ENCODE measurements at places on chromosomes 7 and 10.

- DNase-seq: no peak
Measured at GRCh38 chr10:23692736-23693135, 253.9 kb downstream of the OTUD1 start.

DNA sequence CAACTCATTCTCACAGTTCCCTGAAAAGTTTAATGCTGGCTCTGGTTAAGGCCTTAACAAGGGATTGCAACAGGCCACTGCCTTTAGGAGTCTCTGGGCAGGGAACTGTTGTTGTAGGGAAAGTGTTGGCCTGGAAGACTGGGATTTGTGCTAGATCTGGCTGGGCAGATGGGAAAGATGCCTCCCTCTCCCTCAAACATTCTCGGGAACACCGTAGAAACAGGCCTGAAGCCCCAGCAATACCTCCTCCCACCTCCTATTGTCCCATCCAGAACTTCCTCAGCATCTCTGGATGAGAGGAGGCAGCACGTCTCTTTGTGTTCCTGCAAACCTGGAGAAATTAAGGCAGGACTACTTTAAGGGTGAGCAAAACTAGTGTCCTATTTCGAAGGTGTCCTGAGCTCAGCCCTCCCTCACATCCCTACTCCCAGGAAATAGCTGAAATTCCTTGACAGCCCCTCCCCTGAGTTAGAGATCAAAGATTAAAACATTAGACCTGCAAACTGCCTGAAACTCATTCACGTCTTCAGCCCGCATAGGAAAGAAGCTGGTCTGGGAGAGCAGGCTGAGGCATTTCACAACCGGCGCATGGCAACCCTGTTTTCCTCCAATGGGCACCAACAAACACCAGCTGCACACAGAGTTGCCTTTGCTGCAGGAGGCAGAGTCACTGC is 10.9 kb upstream of the MAP3K8 start:
- DNase-seq: no peak

DNA sequence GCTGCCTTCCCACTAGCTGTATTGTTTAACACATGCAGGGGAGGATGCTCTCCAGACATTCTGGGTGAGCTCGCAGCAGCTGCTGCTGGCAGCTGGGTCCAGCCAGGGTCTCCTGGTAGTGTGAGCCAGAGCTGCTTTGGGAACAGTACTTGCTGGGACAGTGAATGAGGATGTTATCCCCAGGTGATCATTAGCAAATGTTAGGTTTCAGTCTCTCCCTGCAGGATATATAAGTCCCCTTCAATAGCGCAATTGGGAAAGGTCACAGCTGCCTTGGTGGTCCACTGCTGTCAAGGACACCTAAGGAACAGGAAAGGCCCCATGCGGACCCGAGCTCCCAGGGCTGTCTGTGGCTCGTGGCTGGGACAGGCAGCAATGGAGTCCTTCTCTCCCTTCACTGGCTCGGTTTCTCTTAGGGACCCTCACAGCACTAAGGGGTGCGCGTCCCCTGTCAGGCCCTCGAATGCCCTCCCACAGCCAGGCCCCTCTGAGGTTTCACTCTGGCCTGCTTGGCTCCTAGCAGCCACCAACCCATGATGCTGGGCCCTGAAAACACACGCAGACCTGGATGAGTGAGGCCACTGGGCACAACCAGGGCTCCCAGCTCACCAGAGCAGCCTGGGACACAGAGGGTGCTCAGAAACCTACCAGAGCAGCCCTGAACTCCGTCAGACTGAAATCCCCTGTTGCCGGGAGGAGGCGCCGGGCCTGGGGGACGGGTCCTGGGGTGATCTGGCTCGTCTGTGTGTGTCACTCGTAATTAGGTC is 173.0 kb upstream of the LANCL2 start:
- no peak for DNase-seq

GRCh38 chr7:13288516-13288915 is 601.1 kb downstream of the ARL4A start:
- DNase-seq: no peak

- no peak for DNase-seq
Measured at GRCh38 chr7:28433699-28434219, 21.4 kb downstream of the CREB5 start.

- no peak for DNase-seq
Measured at GRCh38 chr7:74344786-74345185, 55.6 kb downstream of the CLIP2 start.

GRCh38 chr7:154953006-154953684 is 49.8 kb downstream of the PAXIP1 start:
- DNase-seq: peak; percentile 5
